ENCODE measurements at places on chromosomes 4 and X.

DNA sequence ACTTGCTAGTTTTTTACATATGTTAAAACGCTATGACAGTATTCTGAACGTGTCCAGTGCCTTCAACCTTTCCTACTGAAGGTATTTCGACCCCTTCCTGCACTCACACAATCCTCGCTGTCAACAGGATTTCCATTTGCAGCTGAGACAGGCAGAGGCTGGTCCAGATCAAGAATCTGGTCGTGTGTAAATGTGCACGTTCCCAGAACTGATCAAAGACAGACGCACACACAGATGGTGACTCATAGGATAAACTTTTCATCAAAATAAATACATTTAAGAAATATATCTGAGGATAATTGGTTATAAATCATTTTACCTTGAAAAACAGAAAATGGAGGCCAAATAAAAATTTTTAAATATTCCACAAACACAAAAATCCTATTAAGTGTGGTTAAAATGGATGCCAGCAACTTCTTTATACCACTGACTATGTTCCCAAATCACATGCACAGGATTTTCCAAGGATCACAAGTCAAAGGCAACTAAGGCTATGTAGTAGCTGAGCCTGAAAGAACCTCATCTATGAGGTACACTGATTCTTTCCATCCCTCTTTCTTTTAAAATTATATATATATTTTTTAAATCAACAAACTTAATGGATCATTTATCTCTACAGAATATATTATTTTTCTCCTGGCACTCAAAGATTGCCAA, 85.9 kb downstream of the RNF150 start:
- no peak for DNase-seq

- no peak for DNase-seq
Measured at GRCh38 chr4:147736458-147736857, 4.6 kb downstream of the ARHGAP10 start.

GRCh38 chr4:121584836-121585235, 111.9 kb downstream of the ANXA5 start:
- no peak for DNase-seq

- DNase-seq: no peak
Measured at GRCh38 chrX:47586043-47586787, 4.0 kb downstream of the TIMP1 start.

DNA sequence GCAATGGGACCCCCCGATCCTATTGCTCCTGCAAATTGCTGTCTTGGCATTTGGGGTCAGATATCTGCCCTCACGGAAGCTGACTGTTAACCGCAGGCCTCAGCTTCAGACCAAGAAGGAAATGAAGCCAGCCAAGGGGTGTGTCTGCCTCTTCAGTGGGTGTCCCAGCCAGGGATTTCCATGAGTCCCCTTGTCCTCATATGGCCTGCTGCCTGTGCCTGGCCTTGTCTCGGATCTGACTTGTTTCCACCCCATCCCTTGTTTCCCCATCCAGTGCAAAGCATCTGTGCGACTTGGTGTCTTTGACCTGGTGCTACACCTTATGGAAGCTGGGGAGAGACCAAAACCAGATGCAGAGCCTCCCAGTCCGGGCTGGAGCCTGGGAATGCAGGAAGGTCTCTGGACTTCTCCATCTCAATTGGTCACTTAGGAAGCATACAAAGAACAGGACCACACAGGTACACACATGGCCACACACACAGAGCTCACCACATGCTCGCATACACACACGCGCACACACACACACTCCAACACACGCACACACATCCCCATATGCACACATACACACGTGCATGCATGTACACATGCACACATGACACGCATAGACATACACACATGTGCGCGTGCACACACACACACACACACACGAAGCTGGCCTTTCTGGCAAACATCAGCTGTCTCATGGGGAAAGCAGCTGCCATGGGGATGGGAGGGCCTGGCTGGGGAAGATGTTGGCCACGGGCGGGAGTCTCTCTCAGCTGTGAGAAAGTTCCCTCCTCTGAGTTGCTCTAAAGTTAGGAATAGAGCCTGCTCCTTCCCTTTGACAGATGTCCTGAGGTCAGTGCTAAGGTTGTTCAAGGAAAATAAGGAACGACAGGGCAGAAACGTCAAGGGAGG, 65.5 kb downstream of the CRMP1 start:
- no peak for DNase-seq

DNA sequence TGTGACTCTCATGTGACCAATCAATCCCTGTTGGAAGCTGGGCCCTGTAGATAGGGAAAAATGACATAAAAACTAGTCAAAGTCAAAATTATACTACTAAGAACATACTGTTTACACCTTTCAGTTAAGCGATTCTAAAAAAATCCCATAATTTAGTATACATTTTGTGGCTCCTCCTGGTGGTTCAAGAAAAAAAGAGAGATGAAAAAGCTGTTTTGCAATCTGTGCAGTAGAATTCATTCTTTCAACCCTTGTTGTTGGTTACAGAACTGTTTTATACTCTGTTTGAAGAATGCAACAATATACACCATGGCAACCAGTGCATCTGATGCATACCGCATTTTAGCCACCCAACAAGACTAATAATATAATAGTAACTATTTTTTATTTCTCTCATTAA, 66.8 kb upstream of the ANK2 start:
- DNase-seq: no peak

GRCh38 chr4:111807576-111807975, 337.7 kb upstream of the FAM241A start:
- no peak for DNase-seq

- no peak for DNase-seq
Measured at GRCh38 chr4:112340023-112340422, 42.9 kb downstream of the ALPK1 start.

DNA sequence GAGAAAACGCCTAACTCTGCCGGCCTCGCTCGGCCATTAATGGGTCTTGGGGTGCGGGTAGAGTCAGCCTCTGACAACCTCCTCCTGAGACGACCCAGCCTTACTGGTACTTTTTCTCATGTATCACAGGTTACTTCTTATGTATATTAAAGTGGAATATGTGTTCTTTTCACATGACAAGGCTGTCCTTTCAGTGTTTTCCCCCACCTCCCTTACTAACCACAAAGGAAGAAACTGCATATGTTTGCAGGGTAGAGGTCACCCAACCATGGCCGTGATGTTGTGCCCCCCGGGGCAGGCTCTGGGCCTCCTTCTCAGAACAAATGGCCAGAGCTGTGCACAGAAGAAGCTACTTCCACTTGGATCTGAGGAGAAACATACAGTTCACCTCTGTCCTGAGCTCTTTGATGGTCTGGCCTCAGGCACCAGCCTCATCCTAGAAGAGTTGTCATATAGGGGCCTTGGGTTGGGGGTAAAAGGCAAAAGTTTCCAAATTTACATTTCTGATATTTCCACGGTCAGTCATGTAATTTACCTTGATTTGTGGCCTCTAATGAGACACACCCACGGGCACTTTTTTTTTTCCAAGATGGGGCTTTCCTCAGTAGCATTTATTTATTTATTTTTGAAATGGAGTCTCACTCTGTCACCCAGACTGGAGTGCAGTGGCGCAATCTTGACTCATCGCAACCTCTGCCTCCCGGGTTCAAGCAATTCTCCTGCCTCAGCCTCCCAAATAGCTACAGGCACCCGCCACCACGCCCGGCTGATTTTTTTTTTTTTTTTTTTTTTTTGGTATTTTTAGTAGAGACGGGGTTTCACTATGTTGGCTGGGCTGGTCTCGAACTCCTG, 1.9 kb downstream of the SOWAHD start:
- no peak for DNase-seq

- no peak for DNase-seq
Measured at GRCh38 chrX:30939928-30940327, 50.9 kb upstream of the TAB3 start.

- DNase-seq: no peak
Measured at GRCh38 chr4:6369035-6369434, 99.4 kb downstream of the WFS1 start.

GRCh38 chr4:79977131-79977840, 95.7 kb downstream of the ANTXR2 start:
- no peak for DNase-seq

DNA sequence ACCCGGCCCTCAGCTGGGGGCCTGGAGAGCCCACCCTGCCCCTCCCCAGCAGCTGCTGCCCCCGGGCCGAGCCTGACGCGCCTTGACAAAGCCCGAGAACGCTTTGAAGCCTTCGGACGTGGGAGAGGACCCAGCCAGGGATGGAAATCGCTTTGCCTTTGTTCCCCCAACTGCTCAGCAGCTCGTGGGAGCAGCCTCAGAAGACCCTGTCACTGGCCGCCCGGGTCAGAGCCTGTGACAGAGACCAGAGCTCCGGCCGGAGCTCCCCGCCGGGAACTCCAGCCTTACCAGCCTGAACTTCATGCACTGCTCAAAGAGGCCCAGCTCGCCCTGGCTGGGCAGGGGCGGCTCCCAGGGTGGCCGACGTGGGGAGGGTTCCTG, 2.6 kb upstream of the SLC6A8 start:
- DNase-seq: no peak

DNA sequence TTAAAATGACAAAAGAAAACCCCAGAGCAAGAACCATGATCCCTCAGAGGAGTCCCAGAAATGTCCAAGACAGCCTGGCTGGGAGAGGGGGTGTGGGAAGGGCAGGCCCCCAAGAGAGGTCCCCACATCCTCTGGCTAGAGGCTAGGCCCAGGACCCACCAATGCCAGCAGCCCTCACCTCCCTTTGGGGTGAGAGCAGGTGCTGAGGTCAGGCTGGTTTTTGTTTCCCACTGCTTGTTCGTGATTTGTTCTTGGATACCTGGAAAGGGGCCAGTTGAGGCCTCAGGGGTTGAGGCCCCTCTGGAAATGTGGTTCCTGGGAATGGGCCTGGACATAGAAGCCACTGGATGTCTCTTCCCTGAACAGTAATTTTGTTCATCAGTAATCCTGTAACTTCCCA, 2.3 kb upstream of the GRSF1 start:
- DNase-seq: no peak

DNA sequence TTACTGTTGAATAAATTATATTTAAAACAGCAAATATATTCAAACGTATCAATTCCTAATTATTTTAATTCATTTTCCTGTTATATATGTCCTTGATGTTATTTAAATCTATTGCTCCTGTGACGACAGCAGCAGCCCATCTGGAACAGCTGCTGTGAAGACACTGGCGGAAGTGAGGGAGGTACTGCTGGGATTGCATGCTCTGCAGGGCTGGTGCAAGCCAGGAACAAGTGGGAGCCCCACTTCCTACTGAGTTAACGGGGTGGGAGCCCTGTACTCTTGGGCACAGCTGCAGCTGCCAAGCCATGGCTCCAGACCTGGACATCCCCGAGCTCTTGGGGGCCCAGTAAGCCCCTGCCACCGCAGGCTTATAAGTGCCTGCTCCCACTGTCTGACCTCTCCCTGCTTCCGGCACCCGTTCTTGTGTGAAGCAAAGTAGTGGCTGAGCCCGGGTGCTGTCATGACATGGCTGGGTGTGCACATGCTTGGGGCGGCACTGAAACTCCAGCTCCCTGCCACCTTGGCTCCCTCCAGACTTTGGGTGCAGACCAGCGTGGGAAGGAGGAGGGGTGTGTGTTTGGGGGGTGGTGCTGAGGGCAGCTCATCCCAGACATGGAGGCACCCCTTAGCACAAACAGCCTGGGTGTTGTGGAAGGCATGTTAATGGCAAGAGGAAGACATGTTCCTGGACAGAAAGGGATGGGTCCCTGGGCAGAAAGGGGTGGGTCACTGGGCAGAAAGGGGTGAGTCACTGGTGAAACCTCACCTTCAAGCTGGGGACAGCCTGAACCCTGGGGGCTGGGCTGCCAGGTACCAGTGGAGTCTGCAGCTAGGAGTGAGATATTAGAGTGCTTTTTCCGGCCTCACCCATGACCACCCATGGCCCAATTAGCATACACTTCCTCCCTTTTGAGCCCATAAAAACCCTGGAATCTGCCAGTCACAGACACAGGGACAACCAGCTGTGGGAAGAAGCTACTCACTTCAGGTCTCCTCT, 1981.3 kb upstream of the IGFBP7 start:
- DNase-seq: no peak

DNA sequence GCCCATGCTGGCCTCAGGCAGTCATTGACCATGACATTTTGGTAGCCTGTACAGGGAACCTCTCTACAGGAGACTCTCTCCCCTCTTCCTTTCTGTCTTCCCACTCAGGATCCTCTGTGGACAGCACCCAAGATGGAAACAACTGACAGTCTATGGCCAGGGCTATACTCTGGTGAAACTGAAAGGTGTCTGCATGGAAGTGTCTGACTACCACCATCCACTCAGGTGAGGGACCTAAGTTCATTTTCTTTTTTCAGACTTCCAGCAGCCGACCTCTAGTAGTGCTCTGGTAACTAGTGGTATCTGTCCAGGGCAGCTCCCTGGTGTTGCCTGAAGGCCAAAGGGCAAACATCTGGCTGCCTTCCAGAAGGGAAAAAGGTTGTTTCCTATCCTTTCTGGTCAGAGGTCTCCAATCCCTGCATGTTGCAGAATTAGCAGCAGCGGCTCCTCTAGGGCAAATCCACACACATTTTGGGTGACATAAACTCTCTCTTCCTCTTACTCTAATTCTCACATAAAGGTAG, 804.5 kb downstream of the C4orf33 start:
- DNase-seq: no peak

- DNase-seq: no peak
Measured at GRCh38 chr4:3781997-3782930, 16.1 kb downstream of the ADRA2C start.

DNA sequence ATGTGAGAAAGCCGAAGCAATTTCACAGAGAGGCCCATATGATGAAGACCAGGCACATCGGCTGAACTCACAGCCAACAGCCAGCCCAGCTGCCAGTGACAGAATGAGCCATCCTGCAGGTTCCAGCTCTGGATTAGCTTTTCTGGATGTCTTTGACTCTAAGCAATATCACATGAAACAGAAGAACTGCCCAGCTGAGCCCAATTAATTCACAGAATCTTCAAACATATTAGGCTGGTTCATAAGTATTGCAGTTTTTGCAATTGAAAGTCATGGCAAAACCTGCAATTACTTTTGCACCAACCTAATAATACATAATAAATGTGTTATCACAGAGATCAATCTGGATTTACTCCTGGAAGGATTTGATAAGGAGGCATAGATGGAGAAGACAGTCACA, 299.9 kb downstream of the RAB28 start:
- no peak for DNase-seq

DNA sequence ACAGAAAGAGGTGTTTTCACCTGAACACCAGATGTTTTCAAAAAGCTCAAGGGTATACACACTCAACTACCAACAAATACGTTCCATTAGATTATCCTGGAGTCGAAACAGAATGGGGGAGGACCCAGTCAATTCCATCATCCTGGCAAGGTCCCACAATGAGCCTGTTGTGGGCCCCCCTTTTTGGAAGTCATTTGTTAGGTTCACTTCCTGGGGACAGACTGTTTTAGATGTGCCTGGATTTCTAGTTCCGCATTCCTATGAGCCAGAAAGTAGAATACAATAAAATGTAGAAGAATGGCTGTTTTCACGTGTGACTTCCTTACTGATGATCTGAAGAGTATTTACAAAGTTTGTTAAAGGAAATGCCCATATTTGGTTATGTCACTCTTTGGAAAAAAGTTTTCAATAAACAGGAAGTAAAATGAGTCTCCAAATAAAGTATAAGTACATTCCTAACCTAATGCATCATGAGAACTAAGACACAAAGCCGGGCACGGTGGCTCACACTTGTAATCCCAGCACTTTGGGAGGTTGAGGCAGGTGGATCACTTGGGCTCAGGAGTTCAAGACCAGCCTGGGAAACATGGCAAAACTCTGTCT, 192.5 kb downstream of the MAML3 start:
- DNase-seq: no peak

GRCh38 chr4:5588046-5588445, 120.3 kb downstream of the EVC2 start:
- no peak for DNase-seq

- no peak for DNase-seq
Measured at GRCh38 chrX:39164212-39164611, 363.0 kb downstream of the MID1IP1 start.

All from stimulated activated CD8-positive, alpha-beta memory T cell treated with anti-CD3 and anti-CD28 coated beads, Interleukin-7, amount 100 ng/mL, for 4 hours (primary cell).